ENCODE measurements at places on chromosomes 3 and 15.

DNA sequence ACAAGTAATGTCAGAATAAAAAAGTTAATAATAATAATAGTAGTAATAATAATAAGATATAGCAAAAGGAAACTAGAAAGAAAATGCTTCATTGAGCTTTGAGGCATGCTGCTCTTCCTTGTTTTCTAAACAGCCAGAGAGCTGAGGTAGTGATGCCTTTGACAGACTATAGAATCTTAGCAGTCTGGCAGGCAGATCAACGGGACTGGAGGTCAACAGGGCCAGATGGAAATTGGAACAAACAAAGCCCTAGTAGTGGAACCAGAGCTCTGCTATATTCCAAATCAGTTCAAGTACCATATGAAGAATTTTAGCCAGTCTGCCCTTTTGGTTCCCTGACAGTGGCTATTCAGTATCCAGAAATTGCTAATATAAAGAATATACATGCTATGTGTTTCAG, 278.6 kb downstream of the NLGN1 start:
- DNase-seq = no peak

- DNase-seq = no peak
Measured at GRCh38 chr3:65481085-65481484, 557.6 kb downstream of the MAGI1 start.

DNA sequence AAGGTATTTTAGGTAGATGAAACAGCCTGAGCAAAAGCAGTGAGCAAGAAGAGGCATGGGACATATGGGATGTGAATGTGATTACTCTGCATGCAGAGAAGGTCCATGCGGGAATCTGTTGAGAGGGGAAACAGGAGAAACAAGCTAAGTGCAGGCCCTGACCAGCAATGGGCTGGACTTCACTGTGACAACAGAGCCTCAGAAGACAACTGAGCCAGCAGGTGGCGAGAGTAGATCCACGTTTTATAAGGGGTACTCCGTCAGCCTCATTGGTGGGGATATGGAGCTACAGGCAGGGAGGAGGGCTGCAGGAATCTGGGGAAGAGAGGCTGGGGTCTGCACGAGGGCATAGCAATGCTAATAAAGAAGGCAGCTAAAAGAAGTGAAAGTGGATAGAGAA, 405.9 kb upstream of the LMCD1 start:
- no peak for DNase-seq

DNA sequence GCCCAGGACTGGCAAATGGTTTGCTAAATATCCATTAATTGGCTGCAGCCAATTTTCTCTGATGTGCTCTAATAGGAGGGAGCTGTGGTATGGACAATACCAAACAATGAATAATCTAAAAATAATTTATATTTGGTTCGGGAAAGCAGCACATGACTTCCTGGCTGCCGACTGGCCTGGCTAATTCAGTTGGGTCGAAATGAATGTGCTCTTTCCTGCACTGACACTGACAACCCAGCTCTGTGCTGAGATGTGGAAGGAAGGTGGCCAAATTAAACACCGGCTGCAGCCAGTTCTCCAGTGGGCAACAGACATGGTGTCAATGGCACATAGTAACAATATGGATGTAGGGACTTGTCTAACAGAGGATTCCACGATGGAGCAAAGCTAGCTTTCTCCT, 21.1 kb upstream of the COLQ start:
- no peak for DNase-seq

GRCh38 chr3:159854500-159855124, 134.0 kb upstream of the IL12A start:
- no peak for DNase-seq

DNA sequence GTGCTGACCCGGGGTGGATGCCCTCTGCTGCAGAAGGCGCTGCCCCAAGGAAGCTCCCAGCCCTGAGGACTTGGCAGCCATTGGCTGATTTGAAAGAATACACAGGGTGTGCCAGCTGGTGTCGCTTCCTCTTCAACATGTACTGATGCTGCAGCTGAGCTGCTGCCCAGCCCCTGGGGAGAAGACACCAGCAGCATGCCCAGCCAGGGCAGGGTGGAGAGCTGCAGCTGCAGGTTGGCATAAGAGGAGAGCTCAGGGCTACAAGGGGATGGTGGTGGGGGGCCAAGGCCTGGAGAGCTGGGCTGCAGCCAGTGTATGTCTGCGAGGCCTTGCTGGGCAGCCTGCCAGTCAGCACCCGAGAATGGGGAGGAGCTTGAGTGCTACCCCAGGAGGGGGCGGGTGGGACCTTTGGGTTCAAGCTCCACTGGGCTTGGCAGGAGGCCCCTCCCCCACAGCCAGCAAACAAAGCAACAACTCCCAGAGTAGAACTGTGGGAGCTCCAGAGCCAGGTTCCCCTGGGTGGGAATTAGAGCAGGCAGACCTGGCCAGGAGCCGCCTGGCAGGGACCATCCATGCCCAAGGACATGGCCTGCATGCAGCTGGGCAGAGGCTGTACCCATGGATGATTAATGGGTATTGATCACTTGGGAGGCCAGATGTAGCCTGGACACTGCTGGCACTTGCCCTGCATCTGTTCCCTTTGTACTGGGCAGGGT, 9.2 kb upstream of the SEMA4B start:
- DNase-seq = no peak

GRCh38 chr3:101858464-101859030, 9.2 kb downstream of the NFKBIZ start:
- no peak for DNase-seq

- DNase-seq = no peak
Measured at GRCh38 chr3:165197481-165197800, 1.3 kb upstream of the SLITRK3 start.

DNA sequence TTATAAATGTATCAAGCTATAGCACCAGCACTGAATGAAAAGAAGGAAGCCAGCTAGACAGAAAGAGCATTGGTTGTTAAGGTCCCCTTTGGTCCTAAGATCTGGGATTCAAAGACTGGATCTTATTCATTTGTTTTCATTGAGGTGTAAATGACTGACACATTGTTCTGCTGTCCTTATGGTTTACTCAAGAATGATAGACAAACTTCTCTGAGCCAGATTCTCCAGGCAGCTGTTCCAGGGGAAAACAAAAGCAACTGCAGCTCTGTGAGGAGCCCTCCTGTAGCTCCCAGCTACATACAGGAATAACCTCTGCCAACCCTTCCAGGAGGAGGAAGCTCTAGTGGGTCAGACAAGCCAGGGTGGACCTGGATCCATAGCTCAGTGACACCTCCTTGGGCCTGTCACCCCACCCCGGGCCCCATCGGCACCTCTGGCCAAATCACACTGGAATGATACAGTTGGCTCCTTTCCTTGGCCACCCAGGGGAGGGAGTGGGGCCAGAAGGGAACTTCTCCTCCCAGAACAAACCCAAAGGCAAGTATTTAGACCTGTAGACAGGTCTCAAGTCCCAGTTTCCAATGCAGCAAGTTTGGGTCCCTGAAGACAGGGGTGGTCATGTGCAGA, 57.8 kb downstream of the ZNF621 start:
- no peak for DNase-seq

DNA sequence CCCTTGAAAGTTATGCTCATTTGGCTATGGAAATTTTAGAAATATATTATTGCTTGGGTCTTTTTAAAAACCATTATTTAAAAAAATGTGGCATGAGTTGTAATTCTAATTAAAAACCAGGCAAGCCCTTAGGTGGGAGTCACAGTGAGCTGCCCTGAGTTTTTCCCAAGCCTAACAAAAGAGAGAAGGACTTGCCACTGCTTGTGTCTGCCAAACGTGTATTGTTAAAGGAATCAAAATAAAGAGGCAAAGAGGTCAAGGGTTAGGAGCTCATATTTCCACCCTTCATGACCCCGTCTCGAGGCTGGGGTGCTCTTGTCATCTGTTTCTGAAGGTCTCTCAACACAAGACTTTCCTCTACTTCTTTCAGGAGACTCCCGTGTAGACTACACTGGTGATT, 321.1 kb downstream of the ZIC1 start:
- DNase-seq = no peak

DNA sequence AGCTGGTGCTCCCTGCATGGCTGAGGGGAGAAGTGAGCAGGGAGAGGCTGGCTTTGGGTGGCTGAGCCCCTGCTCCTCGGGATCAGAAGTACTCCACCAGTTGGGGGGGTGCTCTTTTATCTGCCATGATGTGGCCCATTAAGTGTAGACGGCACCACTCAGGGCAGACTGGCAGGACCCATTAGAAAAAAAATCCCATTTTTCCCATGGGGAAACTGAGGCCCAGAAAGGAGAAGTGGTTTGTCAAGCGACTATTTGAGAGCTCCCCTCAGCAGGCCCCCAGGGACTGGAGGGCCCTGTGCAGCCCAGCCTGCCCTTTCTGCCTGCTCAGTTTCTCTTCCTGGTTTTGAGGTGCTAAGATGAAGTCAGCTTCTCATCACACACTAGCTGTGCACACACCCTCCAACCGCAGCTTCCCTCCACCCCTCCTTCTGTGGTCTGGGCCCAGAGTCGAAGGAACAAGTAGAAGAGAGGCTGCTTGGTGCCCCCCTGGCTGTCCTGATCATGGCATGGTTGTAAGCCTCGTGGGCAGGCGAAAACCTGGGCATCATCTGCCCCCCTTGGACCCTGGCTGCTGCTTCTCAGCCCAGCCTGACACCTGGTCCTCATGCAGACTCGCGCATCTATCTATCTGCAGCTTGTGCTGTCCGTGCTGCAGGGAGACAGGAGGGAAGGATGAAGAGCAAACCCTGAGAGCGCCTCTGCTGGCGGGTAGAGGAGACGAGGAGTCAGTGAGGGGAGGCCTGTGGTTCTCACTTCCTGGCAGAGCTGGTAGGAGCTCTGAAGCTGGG, 5.6 kb downstream of the CSK start:
- DNase-seq = peak; percentile 76

- DNase-seq = peak; percentile 61
Measured at GRCh38 chr3:128095222-128095703, 28.3 kb downstream of the RUVBL1 start.

- no peak for DNase-seq
Measured at GRCh38 chr3:53589201-53589600, 94.8 kb downstream of the CACNA1D start.

GRCh38 chr3:60579734-60580133, 671.5 kb downstream of the FHIT start:
- DNase-seq = no peak

GRCh38 chr3:170359178-170359704, 1.7 kb downstream of the SKIL start:
- no peak for DNase-seq

DNA sequence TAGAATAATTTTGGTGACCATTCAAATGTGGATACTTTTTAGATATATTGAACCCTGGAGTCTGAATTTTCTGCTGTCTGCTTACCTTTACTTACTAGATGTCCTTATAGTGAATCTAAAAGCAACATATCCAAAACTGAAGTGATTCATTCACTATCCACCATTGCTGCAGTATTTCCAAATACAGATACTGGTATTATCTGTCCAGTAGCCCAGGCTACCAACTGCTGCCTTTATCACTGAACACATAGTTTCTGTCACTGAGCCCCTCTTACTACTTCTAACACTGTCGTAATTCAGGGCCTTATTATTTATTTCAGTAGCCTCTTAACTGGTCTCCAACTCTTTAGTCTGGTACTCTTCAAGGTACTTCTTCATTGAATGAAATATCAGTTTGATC, 49.2 kb downstream of the SLMAP start:
- no peak for DNase-seq

- DNase-seq = no peak
Measured at GRCh38 chr3:145557405-145557804, 603.6 kb downstream of the PLOD2 start.

- no peak for DNase-seq
Measured at GRCh38 chr15:40796512-40796911, 10.4 kb upstream of the ZFYVE19 start.

GRCh38 chr3:71912839-71913495, 128.0 kb upstream of the PROK2 start:
- no peak for DNase-seq

- no peak for DNase-seq
Measured at GRCh38 chr3:195591220-195591619, 7.5 kb upstream of the APOD start.

DNA sequence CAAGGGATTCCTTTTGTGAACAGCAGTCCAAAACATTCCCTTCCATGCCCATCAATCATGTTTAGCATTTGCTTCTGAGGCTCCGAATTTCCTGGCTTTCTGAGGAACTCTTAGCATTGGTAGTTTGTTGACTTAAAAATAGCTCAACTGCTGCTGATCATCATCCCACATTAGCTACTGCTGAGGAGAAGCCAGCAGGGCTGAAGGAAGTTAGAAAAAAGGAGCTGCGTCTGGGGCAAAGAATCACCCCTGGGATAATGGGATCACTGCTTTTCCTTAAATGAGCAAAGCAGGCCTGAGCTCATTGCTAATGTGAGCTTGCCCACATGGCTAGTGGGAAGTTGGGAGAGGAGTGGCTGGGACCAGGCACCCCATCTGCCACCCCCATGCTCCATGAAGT, 39.8 kb downstream of the CYP19A1 start:
- no peak for DNase-seq

GRCh38 chr15:31740203-31740602, 290.1 kb upstream of the CHRNA7 start:
- DNase-seq = no peak

- no peak for DNase-seq
Measured at GRCh38 chr3:87791248-87792027, 267.4 kb downstream of the CGGBP1 start.

DNA sequence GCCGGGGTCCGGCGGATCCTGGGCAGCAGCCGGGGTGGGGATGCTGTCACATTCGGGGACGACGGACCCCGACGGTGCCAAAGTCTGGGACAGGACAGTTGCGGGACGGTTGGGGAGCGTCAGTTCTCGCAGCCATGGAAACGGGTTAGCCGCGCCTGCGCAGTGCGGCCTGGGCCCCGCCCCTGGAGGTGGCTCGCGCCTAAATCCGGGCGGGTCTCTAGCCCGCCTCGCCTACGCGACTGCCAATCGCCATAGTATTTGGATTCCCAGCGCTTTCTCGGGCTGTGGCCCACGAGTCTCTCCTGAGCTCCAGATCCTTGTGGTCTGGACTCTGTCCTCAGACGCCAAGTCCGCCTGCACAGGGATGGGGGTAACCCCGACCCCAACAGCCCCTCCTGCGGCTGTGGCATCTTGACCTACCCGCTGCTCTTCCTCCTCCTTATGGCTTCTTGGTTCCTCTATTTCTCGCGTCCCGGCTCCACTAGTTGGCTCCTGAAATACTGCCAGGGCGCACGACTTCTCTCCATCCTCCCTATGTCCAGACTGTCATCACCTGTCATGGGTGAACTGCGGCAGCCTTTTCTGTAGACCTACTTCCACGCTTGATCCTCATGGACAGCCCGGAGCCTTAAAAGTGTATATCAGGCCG, at the start of gene ZMYND10:
Gene ZMYND10, minus strand, starts transcription at position 147 of the 649 bp plus-strand sequence. CDS start 153 bp downstream, outside the sequence.
- DNase-seq = peak; percentile 60

DNA sequence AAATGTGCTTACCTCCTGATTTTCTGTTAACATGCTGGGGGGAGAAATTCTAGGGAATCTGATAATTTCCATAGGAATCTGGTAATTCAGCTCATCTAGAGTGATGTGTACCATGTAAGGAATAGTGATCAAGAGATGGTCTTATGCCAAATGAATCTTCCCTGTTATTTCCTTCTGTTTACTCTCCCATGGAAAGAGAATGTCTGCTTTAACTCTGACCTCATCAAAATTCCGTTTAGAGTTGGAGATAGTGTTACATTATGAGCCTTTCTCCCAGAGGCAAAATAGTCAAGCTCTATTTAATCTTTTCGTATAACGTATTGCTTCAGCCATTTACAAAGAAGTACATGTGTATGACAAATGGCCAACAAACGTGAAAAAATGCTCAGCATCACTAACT, 76.6 kb downstream of the ARHGEF26 start:
- DNase-seq = no peak
